ENCODE measurements at places on chromosomes 4 and X.
A peak's percentile ranks its signal among the peaks of the same experiment; 100 is the strongest.

DNA sequence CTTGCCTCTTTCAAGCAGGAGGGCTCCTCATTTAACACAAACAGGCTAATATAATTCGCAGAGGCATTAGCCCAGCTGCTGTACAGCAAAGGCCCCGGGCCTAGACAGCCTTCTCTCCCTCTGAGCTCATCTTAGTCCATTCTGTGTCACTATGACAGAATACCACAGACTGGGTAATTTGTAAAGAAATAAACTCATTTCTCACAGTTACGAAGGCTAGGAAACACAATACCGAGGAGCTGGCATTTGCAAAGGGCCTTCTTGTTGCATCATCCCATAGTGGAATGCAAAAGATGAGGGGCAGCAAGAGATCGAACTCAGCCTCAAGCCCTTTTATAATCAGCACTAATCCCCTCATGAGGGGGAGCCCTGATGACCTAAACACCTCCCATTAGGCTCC lies 48.5 kb downstream of the TSPAN5 start:
- no peak for DNase-seq

DNA sequence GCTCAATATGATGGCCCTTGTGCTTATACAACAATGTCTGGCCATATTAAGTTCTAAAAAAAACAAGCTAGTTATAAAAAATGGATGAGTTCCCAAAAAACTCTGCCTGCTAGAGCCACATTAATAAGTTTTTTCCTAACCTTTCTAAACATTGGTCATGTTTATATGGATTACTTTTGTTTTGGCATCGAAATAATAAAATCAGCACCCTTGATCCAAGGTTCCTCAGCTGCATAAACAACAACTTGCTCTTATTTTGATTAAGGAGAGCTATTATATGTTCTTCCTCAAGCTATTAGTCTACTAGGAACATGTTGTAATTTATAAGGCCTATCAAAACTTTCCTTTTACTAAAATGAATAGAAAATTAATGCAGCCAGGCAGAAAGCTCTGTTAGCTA lies 48.4 kb downstream of the UNC5C start:
- no peak for DNase-seq

- no peak for DNase-seq
Observed at GRCh38 chr4:90357117-90357710, 230.0 kb downstream of the CCSER1 start.

- no peak for DNase-seq
Observed at GRCh38 chr4:73704314-73705055, 35.9 kb upstream of the CXCL8 start.

- DNase-seq, result no peak
Observed at GRCh38 chrX:45623266-45623665, 422.6 kb upstream of the DIPK2B start.

- DNase-seq, result no peak
Observed at GRCh38 chr4:176794151-176794550, 1.4 kb upstream of the VEGFC start.

GRCh38 chr4:76984127-76984526 lies 34.6 kb downstream of the SEPTIN11 start:
- DNase-seq, result no peak

DNA sequence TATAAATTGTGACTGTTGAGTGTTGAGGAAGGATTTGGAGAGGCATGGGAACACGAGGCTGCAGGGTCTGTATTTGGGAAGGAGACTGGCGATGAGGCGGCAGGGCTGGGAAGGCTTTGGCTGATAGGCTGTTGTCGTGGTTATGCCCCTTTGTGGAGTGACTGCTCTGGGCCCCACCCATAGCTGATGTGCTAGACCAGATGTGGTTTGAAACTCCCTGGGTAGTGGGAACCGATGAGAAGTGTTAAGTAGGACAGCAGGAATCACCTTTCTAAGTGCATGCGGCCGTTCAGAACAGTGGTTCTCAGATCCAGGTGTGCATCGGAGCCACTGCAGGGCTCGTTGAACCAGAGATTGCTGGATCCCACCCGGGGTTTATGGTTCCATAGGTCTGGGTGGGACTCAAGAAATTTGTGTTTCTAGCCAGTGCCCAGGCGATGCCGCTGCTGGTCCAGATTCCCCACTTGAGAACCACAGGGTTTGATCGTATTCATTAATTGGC lies 42.3 kb downstream of the TBC1D14 start:
- no peak for DNase-seq

DNA sequence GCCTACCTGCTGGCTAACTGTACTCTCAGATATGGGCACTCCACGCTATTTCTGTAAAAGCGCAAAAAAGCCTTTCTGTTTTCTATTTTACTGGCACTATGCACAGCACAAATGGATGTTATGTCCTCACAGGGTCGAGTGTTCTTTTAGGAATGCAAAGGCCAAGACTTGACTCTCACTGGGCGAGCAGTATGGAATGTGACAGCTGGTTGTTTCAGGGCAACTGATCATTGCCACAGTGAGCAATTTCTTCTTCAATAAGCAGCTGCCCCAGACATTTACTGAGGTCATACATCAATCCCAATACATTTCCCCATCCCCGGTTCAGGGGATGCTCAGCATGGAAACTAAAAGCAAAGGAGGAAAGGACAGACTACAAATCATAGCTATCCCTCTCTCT lies 58.2 kb downstream of the PDE5A start:
- no peak for DNase-seq

- DNase-seq, result no peak
Observed at GRCh38 chrX:107857837-107858236, 32.2 kb downstream of the MID2 start.

- DNase-seq, result no peak
Observed at GRCh38 chrX:41332408-41333002, 1.5 kb upstream of the DDX3X start.

DNA sequence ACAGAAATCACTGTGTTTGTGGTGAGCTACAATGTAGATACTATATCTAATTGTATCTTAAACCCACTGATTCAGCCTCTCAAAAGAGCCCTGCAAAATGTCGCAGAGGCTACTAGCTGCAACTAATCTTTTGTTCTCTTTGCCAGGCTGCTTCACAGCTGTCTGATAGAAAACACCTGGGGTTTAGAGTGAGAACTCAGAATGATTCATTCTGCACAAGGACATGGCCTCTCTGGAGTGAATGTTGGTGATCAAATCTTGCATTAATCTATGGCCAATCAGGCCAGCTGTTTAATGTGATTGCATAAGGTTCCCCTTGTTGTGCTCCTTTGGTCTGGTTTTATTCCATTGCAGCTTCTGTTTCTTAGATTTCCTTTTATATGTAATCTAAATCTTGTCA lies 100.3 kb downstream of the EMCN start:
- DNase-seq, result no peak

- no peak for DNase-seq
Observed at GRCh38 chr4:158845311-158846041, 76.7 kb downstream of the FNIP2 start.

DNA sequence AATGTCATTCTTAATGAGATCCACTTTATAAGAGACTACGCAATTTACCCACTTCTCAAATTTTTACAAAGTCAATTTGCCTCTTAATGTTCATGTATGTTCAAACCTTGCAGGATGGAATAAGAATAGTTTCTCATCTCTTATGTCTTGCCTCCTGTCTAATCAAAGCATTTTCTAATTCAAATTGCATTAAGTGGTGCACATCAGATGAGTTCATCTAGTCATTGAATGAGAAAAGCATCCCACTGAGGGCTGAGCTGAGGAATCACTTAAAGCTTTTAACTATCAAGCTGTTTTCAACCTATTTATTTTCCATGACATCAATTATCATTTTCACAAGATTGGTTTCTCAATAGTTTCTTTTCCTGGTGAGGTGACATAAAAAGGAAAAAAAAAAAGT lies 1964.0 kb downstream of the PCDH7 start:
- no peak for DNase-seq

DNA sequence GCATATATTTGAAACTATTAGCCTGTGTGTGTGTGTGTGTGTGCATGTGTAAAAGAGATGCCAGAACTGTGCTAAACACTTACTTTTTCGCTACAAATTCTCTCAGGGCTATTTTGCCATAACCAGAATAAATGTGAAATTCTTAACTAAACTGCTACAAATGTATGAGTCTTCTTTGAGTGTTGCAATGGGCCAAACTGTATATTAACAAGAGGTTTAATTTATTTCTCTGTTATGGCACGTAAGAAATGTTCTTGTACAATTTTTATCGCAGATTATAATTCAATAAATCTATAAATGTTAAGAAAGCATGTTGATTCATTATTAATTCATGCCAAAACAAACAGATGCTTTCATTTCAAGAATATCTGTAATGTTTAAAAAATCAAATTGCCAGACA lies 454.5 kb upstream of the PCDH7 start:
- no peak for DNase-seq

DNA sequence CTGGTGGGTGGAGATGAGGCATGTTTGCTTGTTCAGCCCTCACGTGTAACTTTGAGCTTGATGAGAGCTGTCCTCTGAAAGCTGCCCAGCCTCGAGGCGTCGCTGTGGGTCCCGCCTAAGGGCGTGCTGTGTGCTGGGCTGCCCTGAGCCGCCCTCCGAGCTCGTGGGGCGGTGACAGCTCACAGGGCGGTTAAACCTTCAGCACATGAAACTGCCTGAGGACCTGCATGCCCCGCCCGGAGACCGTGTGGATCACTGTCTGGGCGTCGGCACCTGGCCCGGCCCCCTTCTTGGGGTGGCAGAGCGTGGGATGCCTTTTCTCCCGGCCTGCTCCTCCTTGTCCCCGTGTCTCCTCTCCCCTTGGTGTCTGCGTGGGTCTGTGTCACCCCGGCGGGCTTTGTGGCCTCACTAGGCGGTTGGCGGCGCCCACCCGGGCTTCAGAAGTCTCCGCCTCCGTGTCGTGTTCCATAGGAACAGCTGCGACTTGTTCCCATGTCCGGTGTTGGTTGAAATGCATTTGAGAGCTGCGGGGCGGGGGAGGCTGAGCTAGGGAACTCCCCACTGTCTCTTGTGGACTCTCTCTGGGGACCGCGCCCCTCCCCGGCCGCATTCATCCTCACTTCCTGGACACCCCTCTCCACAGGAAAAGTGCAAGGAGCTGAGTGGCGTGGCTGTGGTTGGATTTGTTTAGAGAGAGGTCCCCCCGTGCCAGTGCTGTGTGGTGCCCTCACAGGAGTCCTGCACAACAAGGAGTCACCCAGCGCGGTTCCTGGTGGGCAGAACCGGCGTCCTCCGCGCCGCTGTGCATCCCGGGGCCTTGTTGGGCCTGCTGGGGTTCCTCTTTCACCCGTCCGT lies 6.8 kb downstream of the AKAP17A start:
- DNase-seq, result no peak

DNA sequence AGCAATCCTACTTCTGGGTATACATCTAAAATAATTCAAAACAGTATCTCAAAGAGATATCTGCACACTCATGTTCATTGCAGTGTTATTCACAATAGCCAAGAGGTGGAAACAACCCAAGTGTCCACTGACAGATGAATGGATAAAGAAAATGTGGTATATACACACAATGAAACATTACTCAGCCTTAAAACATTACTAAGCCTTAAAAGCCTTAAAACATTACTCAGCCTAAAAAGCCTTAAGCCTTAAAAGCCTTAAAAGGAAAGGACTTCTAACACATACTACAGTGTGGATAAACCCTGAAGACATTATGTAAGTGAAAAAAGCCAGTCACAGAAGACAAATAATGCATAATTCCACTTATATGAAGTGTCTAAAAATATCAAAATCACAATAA lies 40.3 kb upstream of the TFDP3 start:
- DNase-seq, result no peak

- no peak for DNase-seq
Observed at GRCh38 chr4:16262188-16262587, 35.9 kb upstream of the TAPT1 start.

- DNase-seq, result no peak
Observed at GRCh38 chr4:16195209-16195608, 31.1 kb downstream of the TAPT1 start.

- DNase-seq, result no peak
Observed at GRCh38 chr4:180179146-180179545, 2064.1 kb upstream of the TENM3 start.

DNA sequence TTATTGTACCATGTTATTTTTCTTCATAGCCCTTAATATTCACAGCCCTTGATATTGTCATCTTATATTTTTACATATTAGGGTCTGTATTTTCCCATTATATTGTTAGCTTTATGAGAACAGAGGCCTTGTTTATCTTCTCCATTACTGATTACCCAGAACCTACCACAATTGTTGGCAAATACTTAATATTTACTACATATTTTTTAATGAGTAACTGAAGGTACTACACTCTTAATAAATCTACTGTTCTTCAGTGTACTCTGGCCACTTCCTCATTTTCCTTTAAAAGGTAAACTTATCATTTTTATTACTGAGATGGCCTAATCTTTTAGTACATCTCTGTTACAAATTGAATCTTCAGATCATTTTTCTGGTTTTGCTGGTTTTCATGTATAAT lies 133.5 kb downstream of the COL4A5 start:
- no peak for DNase-seq

DNA sequence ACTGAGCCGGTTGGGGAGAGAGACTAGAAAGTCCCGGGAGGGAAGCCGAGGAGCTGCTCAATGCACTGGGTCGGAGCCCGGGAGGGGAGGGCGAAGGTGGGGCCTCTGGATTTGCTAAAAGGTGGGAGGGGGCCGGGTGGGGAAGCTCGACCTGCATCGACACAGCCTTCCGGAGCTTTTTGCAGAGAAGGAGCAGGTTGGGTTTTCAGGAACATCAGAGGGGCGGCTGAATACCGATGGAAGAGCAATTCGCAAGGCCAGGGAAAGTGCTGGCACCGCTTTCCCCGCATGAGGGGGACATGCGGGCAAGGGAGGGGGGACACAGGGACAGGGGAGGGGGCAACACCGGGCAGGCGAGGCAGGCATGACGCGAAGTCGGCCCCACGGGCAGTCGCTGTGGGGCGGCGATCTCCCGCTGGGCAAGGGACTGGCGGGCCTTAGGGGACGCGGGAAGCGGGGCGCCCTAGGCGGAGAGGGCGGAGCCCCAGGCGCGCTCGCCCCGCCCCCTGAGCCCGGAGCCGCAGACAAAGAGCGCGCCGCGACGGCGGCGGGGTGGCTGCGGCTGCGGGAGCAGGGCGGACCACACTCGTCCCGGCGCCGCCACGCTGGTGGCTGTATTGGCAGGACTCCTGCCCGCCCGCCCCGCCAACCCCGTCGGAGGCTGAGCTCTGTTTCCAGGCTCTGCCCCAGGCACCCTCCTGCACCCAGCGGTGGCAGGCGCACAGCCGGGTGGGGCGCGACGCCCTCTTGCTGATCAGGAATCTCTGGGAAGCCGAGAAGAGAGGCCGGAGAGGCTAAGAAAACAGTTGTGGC lies 11.6 kb downstream of the PDZD4 start:
- DNase-seq, result peak; percentile 22

GRCh38 chrX:105865709-105866108 lies 43.4 kb downstream of the NRK start:
- DNase-seq, result no peak

GRCh38 chr4:112093636-112094202 lies 51.5 kb upstream of the FAM241A start:
- DNase-seq, result no peak

DNA sequence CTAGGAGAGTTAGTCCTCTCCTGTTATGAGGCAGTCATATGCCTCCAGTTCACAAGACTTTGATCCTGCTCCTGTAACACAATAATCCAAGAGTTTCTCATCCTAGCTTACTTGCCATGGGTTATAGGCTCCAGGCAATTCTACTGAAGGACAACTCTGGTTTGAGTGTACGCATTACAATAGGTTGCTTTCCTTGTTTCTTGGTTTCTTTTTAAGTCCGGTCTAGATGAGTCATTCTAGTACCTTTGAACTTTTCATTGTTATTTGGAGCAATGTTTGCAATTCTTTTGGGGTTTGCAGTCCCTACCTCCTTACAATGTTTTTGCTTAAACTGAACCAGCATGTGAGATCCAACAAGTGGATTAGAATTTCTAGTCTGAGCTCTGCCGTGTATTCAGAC lies 109.1 kb downstream of the ANAPC4 start:
- DNase-seq, result no peak

GRCh38 chrX:39602195-39602594 lies 495.6 kb downstream of the BCOR start:
- DNase-seq, result no peak
